NCI-H2081 treated with DMSO at 0.1 percent for 48 hours (cell line): ENCODE measurements at places on chromosomes 12 and 14.

DNA sequence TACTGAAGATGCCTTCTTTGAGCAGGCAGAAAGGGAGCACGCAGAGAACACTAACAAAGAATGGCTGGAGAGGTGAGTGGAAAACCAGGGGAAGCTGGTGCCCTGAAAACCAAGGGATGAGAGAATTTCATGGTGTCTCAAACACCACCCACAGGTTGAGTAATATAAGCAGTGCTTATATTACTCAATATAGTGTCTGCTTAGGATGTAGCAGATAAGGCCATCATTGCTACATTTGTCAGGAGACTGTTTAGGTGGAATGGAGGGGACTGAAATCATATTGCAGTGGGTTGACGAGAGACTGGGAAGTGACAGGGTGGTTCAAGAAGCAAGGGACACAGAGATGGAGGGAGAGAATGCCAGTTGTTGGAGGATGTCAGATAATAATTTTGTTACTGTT, 20.6 kb downstream of the PKP2 start:
- DNase-seq: no peak

GRCh38 chr12:65907513-65907912, 83.2 kb downstream of the HMGA2 start:
- DNase-seq: no peak

DNA sequence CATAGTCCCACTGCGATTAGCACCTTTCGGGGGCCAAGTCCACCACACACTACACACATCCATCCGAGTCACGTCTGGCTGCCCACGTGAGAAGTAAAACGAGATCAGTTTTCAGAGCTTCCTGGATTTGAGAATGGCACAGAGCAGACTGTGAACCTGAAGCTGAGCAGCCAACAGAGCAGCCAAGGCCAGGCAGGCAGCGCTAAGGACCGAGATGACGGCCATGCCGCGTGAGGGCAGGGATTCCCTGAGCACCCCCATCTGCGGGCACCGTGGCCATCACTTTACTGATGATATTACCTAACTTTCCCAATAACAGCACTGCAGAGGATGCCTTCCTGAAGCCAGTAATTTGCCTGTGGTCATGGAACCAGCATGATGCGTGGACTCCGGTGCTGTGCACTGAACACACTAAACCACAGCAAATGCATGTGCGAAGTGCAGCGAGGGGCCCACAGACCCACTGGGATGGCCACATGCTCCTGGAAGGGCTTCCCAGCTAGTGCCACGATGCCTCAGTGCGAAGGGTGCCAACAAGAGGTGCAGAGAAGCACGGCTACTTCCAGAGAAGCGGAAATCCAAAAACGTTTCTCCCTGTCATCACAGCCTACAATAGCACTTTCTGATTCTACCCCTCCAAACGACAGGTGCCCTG, 56.0 kb downstream of the RNF34 start:
- no peak for DNase-seq

DNA sequence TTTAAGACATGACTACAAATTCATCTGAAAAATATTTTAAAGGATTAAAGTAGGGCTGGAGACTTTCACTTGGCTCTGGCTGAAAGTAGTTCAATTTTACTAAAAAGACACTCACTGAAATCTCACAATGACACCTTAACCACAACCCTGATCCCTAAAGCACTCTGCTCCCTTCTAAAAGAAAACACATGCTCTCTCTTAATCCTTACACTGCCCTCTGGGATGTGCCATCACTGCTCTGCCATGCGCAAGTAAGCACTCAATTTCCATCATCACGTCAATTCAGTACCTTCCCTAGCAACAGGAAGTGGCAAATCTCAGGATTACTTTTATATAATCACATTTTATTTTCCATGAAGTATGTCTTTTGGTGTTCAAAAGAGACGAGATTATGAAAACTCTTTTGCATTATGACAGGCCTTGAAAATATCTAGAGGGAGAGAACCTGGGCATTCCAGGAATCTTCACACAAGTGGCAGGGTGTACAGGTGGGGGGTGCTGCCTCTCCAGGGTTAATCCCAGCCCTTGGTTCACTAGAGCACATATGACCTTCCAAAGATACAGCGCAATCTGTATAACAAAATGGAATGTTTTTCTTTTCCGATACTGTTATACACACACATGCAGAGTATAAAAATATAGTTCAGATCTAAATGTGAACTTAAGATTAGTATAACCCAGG, 7.3 kb downstream of the ATG14 start:
- DNase-seq: no peak

GRCh38 chr14:94690486-94690885, 78.3 kb downstream of the SERPINA3 start:
- no peak for DNase-seq

DNA sequence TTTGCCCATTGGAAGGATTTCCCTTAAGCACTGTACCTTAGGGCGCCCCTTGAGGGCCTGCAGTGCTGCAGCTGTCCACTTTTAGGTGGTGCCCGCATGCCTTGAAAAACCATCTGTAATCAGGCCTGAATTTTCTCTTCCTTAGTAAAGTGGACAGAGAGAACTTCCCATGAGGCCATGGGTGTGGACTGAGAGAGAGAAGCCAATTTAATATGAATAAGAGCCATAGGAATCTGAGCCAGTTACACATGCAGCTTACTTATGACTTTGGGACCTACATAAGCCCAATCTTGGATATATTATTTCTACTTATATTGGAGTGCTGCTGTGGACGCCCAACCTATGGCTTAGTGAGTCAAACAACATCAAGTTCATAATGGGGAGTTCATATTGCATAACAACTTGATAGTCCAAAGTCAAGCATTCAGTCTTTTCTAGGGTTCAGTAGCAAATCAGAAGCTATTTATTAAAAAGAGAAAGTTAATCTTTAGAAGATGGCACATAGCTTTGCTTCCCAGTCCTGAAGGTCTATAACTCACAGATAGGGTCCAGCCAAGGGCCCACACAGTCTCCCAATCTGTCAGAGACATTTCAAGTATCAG, 11.1 kb upstream of the ETV6 start:
- DNase-seq: no peak

DNA sequence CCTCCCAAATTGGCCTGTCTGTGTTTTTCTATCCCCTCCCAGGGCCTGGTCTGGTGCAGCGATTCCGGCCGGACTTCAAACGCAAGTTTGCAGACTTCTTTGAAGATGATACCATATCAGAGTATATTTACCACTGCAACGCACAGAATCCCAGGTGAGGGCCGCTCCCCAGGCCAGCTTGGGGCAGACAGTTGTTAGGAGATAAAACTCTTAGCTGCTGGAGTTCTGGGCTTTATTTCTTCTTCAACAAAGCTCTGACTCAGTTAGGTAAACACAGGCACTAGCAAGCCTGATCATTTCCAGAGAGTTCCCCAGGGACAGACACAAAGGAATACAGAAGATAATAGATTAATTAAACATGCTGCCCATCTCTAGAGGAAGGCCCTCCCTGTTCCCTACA, 8.3 kb downstream of the ABHD4 start:
- no peak for DNase-seq

- DNase-seq: no peak
Observed at GRCh38 chr14:91899806-91900205, 32.5 kb upstream of the TC2N start.

- no peak for DNase-seq
Observed at GRCh38 chr12:11688831-11689230, 39.4 kb downstream of the ETV6 start.
